ENCODE measurements at places on chromosomes 7 and 10.

DNA sequence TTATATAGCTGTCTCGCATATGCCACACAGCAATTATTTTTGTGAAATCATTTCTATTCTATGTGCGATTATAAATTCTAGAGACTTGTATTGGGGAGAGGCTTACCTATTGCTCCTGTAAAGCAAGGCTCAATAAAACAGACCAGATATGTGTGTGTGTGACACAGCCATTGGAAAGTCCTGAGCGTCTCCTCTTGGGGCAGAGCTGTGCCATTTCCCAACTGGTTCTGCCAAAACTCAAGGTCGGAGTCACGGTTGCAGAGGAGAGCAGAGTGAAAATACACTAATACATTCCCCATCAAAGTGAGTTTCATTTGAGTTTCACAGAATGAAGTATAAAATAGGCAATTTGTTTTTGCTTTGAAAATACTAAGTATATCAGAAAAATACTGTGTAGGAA lies 567.4 kb upstream of the FZD8 start:
- DNase-seq: no peak

GRCh38 chr10:619710-620109 lies 69.8 kb downstream of the DIP2C start:
- no peak for DNase-seq

- no peak for DNase-seq
Observed at GRCh38 chr7:106372126-106372525, 87.3 kb upstream of the NAMPT start.

GRCh38 chr10:112588225-112588990 lies 141.4 kb downstream of the VTI1A start:
- DNase-seq: no peak

DNA sequence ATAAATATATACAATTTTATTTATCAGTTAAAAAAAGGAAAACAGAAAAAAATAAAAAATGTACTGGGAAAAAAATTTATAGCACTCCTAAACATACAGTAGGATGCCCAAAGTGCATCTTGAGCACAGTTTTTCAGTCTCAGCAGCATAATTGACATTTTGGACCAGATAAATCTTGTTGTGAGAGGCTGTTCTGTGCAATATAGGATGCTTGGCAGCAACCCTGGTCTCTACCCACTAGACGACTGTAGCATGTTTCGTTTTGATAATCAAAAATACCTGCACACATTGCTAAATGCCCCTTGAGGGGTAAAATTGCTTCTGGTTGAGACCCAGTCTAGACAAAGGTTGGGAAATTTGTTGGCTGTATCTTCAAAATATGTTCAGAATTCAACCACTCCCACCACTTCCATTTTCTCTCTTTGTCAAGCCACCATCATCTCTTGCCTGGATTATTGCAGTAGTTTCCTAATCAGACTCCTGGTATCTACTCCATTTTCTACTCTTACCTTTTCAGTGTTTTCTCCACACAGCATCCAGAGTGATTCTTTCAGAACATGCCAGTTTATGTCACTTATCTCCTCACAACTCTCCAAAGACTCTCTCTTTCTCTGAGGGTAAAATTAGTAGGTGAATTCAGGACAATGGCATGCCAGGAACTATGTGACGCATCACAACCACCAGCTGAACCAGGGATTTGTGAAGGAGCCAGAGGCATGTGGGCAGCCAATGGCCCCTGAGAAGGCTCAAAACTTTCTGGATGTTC lies 91.4 kb downstream of the GPR85 start:
- DNase-seq: no peak

GRCh38 chr7:69256634-69257081 lies 341.6 kb upstream of the AUTS2 start:
- no peak for DNase-seq

DNA sequence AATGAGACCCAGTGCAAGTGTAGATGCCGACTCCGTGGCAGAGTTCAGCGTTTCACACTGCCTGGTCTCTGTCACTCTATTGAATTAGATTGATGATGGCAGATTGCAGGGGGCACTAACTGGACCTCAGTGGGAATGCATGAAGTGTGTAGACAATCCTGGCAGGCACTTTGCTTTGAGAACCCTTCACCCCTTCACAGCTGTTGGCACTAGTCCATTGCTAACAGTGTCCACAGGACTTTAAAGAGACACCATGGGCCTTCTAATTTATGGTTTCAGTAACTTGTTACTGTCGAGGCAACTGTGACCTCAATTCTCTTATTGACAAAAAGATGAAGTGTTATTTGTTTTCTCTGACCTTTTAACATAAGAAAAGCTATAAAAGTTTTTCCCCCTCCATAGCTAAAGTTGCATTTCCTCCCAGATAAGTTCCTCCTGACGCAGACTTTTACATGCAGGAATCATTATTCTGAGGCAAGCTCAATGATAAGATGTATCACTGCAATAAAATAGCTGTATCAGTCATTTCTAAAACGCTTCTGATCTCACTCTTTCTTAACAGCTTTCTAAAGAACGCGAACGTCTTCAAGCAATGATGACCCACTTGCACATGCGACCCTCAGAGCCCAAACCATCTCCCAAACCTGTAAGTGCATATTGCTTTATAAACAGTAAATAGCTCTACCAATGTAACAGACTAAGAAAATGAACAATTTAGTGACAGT lies 238.9 kb downstream of the FOXP2 start:
- DNase-seq: no peak

DNA sequence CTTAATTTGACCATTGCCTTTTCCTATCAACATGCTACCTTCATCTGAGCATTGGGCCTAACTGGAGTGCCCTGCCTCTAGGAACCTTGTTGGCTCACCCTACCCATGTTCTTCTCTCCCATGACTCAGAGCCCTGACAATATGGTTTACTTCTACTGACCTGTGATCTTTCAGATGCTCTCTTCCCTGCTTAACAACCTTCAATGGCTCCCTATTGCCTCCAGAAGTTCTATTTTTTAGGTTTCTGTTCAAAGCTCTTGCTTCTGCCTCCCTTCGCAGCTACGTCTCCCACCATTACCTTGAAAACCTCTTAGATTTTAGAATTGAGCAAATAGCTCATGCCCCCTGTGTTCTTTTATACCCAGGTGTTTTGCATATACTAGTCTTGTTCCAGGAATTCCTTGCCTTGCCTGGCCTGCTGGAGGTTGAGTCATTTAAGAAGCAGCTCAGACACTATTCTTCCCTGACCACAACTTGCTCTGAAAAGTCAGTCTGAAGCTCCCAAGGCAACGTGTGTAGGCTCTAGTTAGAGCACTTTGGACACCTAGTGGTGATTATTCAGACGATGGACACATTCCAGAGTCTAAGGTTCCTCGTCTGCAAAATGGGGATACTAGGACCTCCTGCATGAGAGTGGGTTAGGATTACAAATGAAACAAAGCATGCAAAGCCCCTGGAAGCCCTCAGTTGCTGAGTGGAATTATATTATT lies 64.4 kb upstream of the EMX2 start:
- no peak for DNase-seq

GRCh38 chr7:28411876-28412662 lies at the start of gene CREB5:
Gene CREB5 (plus strand): TSS chr7:28412518. CDS start chr7:28412915, 397 bp downstream.
- DNase-seq: no peak

- DNase-seq: no peak
Observed at GRCh38 chr7:131502810-131503508, 53.5 kb downstream of the PODXL start.

GRCh38 chr10:58632216-58632615 lies 119.5 kb downstream of the BICC1 start:
- DNase-seq: no peak

GRCh38 chr7:43533801-43534479 lies 49.0 kb upstream of the STK17A start:
- DNase-seq: no peak

DNA sequence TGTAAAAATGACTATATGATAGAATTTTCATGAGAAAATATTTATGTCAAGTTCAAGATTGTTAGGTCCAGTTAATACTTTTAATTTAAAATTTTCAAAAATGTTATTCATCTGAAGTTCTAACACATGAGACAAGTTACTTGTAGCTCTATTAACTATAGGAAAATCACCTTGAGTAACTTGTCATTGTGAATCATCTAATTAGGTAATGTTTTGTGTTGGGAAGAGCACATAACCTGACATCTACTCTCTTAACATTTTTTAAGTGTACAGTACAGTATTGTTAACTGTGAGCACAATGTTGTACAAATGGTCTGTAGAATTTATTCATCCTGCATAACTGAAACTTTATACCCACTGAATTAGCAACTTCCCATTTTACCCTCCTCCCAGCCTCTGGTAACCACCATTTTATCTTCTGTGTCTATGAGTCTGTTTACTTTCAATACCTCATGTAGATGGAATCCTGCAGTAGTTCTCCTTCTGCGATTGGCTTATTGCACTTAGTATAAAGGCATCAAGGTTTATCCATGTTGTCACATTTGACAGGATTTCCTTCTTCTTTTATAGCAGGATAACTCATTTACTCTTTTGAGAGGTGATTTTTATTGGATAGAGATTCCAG lies 54.6 kb downstream of the ARL4A start:
- no peak for DNase-seq

DNA sequence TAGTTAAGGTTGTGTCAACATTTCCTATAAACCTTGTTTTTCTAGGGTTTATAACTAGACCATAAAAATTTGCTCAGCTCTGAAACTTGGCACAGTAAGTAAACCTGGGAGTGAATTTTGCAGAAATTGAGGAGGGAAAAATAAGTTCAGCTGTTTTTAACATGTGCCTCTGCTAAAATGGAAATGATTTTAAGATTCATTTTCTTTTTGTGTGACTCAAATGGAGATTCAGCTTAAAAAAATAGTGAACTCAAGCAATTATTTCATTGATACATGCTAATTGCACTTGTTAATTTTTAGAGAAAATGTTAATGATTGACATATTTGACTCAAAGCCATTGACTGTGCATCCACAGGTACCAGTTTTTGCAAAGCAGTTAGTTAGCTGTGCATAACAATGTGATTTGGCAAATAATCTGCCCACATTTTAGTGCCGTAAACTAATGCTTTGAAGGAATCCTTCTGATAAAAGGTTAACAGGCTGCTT lies 68.5 kb upstream of the ZNF438 start:
- no peak for DNase-seq

- DNase-seq: no peak
Observed at GRCh38 chr7:76371396-76371795, 12.6 kb upstream of the YWHAG start.

DNA sequence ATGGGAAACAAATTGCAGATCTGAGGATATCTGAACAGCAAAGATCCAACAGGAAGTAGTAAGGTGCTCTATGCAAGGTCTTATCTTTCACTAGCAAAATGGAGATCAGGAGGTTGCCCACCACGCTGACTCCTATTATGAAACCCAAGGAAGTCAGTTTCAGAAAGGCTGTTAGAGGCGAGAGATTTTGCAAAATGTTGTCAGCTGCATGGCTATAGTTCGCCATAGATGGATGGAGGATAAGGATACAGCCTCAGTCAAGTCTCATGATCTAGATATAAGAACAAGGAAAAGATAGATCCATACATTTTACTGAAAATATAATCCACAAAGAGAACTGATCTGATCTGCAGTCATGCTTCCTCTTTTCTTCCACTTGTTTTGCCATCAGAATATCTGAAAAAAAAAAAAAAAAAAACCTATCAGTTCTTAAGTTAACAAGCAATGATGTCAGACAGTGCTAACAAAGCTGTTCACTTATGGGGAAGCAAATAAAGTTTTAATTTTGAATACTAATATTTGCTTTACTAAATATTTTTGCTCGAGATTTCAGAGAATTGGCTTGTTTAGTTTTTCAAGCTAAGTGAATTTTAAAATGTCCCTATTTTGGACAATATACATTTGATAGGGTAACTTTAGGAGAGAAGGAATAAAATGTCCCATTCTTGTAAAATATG lies 2.0 kb downstream of the GPR85 start:
- DNase-seq: no peak

GRCh38 chr7:134723892-134724291 lies 55.5 kb upstream of the CALD1 start:
- DNase-seq: no peak

DNA sequence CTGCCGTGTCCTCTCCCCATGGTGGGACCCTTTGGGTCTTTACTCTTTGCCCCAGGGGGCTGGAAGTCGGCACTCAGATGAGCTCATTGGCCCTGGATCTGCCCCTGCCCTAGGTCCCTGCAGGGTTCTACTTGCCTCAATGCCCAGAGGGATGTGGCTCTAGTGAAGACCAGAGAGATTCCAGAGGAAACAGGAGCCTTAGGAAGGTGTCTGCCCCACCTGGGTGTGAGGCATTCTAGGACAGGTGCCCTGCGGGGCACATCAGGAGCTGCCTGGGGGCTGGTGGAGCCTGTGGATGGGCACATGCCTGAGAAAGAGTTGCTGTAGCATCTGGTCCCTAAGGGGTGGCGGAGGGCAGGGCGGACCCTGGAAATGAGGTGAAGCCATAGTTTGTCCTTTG lies 128.6 kb downstream of the ADCY1 start:
- DNase-seq: no peak

- no peak for DNase-seq
Observed at GRCh38 chr7:3151784-3152183, 108.1 kb upstream of the CARD11 start.

- DNase-seq: no peak
Observed at GRCh38 chr10:72026278-72027111, 61.9 kb downstream of the SPOCK2 start.

- DNase-seq: peak; percentile 6
Observed at GRCh38 chr7:69651101-69651590, 52.9 kb downstream of the AUTS2 start.

GRCh38 chr10:8035641-8036470 lies 18.6 kb upstream of the GATA3 start:
- no peak for DNase-seq

- DNase-seq: no peak
Observed at GRCh38 chr7:70785427-70785826, 346.5 kb upstream of the GALNT17 start.

DNA sequence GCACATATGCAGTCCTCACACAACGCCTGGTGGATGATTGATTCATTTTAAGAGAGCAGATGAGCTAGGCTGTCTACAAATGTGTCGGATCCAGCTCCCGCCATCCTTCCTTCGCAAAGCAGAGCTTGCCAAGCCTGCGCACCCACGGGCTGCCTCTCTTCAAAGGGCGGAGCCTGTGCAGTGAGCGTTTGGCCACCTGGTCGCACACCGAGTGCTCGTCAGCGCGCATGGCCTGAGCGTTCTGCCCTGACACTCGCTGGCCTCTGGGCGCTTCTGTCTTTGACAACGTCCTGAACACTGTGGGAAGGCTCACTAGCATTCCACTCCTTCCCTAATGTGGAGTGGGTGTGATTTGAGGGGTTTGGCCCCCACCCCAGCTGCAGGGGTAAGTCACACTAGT lies 47.1 kb upstream of the TMEM72 start:
- DNase-seq: no peak

- DNase-seq: no peak
Observed at GRCh38 chr7:81491573-81491972, 278.3 kb downstream of the HGF start.

GRCh38 chr7:78924581-78924980 lies 528.9 kb downstream of the MAGI2 start:
- no peak for DNase-seq

GRCh38 chr10:49056356-49056755 lies 59.0 kb downstream of the VSTM4 start:
- no peak for DNase-seq

Data from stimulated activated CD8-positive, alpha-beta memory T cell treated with anti-CD3 and anti-CD28 coated beads, Interleukin-12 subunit alpha, Interleukin-12 subunit beta, amount 100 ng/mL, for 1 hour (primary cell).